ENCODE measurements at places on chromosomes 1 and 21.
A peak's percentile ranks its signal among the peaks of the same experiment; 100 is the strongest.

GRCh38 chr1:24020025-24020424, 39.9 kb upstream of the SRSF10 start:
- DNase-seq, result no peak

GRCh38 chr1:237888143-237888542, 2.6 kb downstream of the ZP4 start:
- DNase-seq, result no peak

DNA sequence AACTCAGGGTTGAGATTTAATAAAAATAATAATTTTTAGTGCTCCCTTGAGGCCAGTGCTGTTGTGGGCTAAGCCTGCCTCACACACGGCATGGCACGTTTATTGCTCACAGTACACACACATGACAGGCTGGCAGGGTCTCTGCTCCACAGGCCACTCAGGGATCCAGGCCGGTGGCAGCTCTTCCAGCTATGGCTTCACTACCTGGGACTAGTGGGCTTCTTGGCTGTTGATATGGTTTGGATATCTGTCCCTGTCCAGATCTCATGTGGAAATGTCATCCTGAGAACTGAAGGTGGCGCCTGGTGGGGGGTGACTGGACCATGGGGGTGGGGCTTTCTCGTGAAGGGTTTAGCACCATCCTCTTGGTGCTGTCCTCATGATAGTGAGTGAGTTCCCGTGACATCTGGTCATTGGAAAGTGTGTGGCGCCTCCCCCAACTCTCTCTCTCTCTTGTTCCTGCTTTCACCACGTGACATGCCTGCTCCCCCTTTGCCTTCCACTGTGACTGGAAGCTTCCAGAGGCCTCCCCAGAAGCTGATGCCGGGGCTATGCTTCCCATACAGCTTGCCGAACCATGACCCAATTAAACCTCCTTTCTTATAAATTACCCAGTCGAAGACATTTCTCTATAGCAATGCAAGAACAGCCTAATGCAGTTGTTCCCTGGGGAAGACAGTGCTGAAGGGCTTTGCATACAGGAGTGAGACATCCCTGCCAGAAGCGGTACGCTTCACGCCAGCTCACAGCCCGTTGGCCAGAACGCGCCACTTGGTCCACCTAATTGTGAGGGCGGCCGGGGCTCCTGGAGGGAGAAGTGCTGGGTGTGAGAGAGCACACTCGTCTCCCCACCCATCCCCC, 226.9 kb upstream of the C1orf174 start:
- no peak for DNase-seq

DNA sequence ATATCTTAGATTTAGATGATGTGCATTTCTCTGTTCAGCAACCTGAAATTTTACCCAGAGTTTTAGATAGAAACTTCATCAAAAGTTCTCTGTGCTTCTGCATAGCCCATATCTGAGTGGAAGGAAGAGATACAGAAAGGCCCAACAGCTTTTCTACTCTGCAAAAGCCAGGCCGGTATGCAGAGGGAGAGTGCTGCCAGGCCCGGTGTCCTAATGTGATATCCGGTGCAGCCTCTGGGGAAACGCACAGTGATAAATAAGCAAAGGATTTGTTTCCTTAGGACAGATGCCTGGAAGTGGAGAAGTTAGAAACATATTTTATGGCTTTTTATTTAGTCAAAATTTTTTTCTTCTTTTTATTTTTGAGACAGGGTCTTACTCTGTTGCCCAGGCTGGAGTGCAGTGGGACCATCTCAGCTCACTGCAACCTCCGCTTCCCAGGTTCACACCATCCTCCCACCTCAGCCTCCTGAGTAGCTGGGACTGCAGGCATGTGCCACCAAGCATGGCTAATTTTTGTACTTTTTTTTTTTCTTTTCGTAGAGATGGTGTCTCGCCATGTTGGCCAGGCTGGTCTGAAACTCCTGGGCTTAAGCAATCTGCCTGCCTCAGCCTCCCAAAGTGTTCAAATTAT, 145.8 kb downstream of the PATJ start:
- DNase-seq, result no peak

DNA sequence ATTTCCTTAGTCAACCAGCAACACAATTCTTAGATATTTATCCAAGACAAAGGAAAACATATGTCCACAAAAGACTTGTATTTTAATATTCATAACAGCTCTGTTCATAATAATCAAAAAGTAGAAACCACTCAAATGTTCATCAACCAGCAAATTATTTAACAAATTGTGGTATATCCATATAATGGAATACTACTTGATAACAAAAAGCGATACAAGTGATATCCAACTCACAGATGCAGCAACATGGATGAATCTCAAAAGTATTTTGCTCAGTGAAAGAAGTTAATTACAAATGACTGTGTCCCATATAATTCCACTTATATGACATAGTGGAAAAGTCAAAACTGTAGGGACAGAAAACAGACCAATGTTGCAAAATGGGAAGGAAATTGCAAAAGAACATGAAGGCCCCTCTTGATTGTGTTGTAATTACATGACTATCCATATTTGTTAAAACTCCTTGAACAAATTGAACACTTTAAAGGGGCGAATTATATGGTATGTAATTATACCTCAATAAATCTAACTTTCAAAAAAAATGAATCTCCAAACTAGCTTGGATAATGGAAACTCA, 116.9 kb downstream of the EDEM3 start:
- no peak for DNase-seq

DNA sequence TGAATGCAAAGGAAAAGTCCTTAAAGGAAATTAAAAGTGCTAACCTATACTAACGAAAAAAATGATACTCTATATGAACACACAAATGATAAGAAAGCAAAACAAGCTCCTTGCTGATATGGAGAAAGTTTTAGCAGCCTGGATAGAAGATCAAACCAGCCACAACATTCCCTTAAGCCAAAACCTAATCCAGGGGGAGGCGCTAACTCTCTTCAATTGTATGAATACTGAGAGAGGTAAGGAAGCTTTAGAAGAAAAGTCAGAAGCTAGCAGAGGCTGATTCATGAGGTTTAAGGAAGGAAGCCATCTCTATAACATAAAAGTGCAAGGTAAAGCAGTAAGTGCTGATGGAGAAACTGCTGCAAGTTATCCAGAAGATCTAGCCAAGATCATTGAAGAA, 3.4 kb downstream of the KRTAP23-1 start:
- no peak for DNase-seq

DNA sequence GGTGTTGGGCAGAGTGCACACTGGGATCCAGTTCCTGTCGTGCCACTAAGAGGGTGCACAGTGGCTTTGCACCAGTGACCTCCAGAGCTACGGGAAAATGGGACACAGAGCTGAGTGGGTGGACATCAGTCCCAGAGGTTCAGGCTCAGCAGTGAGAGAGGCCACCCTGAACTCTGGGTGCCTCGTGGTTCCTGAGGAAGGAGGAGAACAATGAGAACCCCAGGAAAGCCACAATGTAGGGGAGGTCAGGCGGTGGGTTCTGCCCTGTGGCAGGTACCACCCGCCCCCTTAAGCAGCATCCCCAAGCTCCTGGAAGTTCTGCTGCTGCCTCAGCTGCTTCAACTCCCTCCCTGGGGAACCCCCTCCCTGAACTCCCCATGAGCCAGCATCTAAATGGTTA, 112.2 kb downstream of the GRIK3 start:
- DNase-seq, result no peak

DNA sequence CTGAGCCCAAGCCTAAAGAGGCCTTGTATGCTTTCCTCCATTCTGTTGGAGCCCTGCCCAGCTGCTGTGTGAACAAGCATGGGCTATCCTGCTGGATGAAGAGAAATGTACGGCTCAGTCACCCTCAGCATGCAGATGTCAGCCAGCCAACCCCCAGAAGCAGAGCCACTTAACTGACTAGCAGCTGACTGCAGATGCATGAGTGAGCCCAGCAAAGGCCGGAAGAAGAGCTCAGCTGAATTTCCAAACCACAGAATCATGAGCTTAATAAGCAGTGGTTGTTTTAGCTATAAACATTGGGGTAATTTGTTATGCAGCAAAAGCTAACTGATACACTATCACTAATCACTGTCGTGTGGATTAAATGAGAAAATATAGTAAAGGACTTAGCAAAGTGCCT, 39.0 kb downstream of the FOXO6 start:
- no peak for DNase-seq

- DNase-seq, result no peak
These were observed 160.9 kb downstream of the GABPA start for GRCh38 chr21:25895565-25896205.

DNA sequence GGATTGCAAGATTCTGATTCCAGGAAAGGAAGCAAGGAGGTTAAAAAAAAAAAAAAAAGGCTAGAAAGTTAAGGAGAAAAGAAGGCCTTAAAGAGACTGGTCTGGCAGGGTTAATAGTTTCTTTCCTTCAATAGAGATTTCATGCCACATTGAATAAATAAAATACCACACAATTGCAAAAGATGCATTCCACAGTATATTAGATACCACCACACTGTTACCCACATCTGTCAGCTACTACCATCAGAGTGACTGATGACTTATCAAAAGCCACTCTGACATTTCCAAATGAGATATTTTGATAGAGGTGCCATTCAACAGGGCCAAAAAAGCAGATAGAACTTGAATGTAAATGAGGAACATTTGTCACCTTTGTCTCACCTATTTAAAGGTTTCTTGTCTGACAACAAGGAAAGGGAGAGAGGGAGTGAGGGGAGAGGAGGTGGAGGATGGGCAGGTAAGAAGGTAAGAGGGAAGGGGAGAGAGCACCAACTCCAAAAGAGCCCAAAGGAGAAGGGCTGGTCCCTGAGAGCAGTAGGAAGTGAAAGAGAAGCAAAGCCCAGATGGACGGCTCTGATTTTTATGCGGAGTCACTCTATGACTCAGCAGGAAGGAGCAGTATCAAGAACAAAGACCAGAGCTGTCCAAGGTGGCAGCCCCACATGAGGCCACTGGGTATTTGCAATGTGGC, 38.3 kb downstream of the LRRN2 start:
- peak; percentile 70 for DNase-seq

DNA sequence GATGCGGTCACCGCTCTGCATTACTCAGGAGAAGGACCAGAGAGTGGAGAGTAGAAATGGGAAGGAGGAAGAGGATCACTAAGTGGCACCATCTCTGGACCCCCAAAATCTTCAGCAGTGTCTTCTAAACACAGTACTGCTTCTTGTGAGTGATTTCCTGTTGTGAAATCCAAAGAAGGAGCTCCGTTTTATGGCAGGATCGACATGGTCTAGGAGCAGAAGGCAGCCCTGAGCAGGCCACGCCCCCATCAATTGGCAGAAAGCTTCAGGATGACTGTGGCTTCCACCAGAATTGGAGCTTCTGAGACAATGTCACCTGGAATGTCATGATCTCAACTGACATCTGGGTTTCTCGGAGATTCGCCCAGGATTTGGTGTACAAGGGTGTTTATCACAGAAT, 171.5 kb downstream of the ADSS2 start:
- DNase-seq, result no peak

- no peak for DNase-seq
These were observed 1.8 kb upstream of the MCOLN2 start for GRCh38 chr1:84998642-84999280.

GRCh38 chr1:23074012-23074411, 54.7 kb downstream of the KDM1A start:
- no peak for DNase-seq

GRCh38 chr1:111948209-111949171, 41.0 kb downstream of the KCND3 start:
- peak; percentile 37 for DNase-seq

GRCh38 chr21:45887120-45887611, 94.4 kb upstream of the COL6A1 start:
- peak; percentile 74 for DNase-seq

- DNase-seq, result no peak
These were observed 228.8 kb downstream of the COL11A1 start for GRCh38 chr1:102879439-102879993.

GRCh38 chr1:8204826-8205225, 113.1 kb upstream of the SLC45A1 start:
- DNase-seq, result no peak

GRCh38 chr1:176983731-176984130, 180.8 kb downstream of the ASTN1 start:
- DNase-seq, result no peak

DNA sequence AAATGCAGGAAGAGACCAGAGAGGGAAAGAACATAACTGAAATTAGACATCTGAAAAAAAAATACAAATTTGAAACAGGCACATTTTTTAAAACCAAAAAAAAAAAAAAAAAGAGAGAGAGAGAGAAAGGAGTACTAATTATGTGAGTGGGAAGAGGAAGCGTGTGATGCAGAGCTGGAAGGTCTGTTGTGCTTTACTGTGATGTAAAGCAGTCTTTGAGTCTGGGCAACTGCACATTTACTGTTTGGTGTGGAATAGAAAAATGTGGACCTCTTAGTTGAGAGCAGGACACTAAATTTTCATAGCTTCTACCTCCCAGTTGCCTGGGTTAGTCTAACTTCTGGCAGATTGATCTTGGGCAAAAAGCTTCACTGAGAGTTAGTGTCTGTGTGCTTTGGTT, 16.5 kb downstream of the LHX9 start:
- DNase-seq, result no peak

DNA sequence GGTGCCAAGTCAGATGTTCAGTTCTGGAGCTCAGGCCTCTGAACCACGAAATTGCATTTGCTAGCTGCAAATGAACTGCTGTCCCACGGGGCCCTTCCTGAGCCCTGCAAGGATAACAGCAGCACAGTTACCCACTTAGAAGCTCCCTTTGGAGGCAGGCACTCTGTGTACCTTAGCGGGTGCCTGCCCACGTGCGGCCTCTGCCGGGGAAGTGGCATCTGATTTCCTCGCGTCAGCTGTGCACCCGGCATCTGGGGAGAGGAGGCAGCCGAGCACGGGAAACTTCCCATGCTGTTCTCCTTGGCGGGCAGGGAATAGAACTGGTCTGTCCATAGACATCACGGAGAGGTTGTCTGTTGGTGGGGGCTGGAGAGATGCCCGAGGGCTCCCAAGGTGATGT, 148.0 kb upstream of the C1orf174 start:
- DNase-seq, result peak; percentile 18

GRCh38 chr1:29540801-29541357, 304.6 kb downstream of the PTPRU start:
- DNase-seq, result no peak

GRCh38 chr1:57599236-57599994, 175.6 kb upstream of the DAB1 start:
- DNase-seq, result no peak

- peak; percentile 3 for DNase-seq
These were observed 107.5 kb downstream of the GDAP2 start for GRCh38 chr1:117821774-117822482.

DNA sequence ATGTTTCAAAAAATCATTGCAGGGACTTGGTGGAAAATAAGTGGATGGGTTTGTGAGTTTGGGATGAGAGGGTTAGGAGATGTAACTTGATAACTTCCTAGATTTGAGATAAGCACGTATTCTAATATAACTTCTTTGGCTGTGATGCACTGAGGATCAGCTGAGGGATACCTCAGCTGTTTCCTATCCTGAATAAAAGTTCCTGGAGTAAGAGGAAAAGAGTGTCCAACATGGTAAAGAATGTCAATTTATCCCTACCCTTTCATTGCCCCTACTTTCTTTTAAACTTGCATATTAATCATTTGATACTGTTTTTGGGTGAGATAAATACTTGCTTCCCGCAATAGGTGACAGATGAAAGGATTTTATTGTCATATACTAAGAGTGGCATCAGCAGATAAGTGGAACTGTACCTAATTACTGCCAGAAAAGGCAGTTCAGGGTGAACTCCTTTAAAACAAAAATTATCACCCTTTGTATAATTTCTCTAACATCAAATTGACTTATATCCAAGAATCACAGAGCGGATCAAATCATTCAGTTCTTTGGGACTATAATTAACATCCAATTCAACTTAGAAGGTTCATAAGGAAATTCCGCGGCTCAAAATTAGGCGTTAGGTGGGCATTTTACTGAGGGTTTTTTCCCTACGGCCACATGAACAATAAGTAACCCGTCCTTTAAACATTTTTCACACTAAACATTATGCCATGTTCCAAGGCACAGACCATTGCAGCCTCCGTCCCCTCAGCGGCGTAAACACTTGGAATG, 1.4 kb upstream of the SUCO start:
- no peak for DNase-seq
